Skeletal muscle cell (primary cell): ENCODE measurements at places on chromosomes 5 and 9.
A peak's percentile ranks its signal among the peaks of the same experiment; 100 is the strongest.

DNA sequence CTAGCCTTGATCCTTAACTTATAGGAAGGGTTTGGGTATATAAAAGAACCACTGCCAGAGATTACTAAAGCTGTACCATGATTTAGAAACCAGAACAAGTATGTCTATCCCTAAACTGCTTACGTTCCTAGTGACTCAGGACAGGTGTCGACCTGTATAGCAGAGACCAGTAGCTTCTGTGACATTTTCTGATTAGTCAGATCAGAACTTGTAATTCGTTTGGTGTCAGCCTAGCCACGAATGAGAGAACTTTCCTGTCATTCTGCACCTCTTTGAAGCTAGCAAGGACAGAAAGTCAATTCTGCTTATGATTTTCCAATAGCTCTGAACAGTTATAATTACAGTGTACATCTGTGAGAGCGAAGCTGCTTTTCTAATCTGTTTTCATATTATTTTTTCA lies 39.5 kb downstream of the PRKACG start:
- DNase-seq = no peak

GRCh38 chr9:136552117-136552703 lies 6.4 kb upstream of the NOTCH1 start:
- DNase-seq = peak; percentile 35

GRCh38 chr5:104325356-104325755 lies 762.8 kb upstream of the NUDT12 start:
- no peak for DNase-seq

- no peak for DNase-seq
Observed at GRCh38 chr9:135154050-135154615, 66.7 kb downstream of the OLFM1 start.

GRCh38 chr5:52709167-52709925 lies 78.4 kb upstream of the ITGA1 start:
- peak; percentile 43 for DNase-seq

DNA sequence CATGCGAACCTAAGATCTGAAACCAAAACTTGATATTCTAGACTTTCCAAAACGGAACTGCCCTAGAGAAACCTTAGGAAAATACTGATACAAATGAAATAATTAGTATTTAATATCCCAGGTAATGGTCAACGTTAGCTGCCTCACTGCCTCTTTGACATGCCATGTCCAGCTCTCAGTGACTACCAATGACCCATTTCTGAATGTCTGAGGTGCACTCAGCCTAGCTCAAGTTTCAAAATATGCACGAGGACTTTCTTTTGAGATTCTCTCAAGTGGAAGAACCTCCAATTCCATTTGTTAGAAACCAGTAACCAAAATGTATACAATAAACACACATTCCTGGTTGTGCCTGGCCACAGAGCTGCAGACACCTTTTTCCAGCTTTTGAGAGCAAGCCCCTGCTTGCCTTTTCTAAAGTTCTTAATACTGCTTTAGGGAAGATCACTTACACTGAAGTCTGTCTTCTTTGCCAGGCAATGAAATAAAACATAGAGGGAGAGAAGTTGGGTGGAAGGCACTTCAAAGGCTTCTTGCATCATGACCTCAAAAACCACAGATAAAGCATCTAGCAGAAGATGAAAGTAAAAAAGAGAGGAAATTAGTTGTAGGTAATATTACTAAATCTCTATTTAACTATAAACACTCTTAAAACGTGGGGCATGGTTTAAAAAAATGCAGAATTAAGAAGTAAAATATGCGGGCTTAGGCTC lies 87.9 kb downstream of the MRPS27 start:
- DNase-seq = no peak

DNA sequence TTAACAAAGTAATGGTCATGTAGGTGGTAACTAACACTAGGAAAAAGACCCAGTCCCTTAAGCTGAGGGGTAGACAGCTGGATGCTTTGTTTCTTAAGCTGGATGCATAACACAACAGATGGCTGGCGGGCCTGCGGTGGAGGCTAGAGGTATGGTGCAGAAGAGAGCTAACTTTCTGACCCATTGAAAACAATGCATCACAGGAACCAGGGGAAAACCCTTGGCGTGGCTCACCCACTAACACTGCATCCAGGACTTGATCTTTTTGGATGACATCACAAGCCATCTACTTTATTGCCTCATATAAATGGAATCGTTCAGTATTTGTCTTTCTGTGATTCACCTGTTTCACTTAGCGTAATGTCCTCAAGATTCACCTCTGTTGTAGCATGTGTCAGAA lies 138.7 kb downstream of the AUH start:
- DNase-seq = no peak

DNA sequence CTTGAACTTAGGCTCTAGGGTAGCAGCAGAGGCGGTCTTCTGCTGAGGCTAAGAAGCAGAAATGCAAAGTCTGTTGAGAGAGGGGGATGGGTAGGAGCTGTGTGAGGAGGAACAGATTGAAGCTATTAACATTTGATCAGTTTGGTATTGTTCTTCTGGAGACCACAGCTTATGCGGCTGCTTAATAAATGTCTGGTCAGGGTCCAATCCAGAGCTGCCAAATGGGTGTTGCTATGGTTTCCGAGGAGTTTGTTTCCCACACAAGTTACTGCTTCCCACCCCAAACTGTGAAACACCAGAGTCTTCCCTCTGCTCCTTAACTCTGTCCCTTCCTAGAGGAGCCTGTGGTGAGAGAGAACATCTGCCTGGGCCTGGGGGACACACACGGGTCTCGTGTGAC lies 142.2 kb upstream of the KLF4 start:
- no peak for DNase-seq

- no peak for DNase-seq
Observed at GRCh38 chr5:125536582-125536981, 790.1 kb upstream of the ZNF608 start.

DNA sequence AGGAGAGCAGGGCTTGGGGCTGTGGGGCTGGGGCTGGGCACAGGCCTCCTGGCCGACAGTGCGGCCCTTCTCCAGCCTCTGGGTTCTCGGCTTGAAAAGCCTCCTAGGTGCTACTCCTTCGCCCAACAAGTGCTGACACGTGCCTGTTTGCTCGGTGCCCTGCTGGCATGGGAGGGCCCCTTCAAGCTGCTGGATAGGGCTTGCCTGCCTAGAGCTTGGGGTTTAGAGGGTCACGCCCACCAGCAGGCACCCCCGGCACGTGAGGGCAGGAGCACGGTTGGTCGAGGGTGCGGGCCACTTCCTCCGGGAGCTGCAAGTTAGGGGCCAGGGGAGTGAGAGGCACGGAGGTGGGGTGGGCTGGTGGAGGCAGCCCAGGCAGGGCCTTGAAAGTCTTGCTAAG lies 106.2 kb downstream of the RXRA start:
- DNase-seq = no peak

DNA sequence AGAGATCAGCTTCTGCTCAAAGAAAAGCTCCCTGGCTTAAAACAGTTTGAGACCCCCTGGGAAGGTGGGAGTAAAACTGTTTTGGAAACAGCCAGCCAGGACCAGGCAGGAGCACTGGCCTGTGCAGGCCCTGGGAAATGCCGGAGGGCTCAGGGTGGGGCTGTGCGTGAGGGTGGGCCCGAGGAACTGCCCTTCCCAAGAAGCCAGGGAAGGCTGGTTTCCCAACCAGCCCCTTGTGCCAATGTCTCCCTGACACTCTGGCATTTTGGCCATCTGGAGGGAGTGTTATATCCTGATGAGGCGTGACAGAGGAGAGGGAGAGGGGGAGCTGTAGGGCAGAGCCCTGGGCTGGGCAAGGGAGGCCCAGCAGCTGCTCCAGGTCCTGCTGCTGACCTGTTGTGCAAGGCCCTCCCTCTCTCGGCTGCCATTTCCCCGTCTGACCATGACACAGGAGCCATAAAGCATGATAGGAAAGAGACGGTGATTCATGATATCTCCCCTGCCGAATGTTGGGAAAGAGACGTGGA lies 16.1 kb downstream of the OLFML2A start:
- DNase-seq = peak; percentile 72

DNA sequence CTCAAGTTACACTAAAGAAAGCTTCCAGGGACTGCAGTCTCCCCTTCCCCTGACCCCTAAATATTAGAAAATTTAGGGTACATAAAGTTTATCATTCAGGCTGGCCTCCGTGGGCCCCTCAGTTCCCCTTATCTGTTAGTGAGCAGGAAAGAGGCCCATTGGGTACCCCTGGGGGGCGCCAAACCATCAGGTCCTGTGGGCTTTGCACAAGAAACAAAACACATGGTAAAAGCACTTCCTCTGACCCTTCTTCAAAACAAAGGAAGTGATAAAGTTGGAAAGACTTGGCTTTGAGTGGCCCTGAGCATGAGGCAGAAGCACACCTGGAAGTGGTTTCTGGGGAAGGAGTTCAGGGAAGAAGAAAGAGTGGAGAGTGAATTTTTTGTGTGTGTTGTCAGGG lies 213.0 kb downstream of the SMARCA2 start:
- no peak for DNase-seq

GRCh38 chr5:127564002-127564769 lies 46.7 kb downstream of the PRRC1 start:
- DNase-seq = peak; percentile 11

DNA sequence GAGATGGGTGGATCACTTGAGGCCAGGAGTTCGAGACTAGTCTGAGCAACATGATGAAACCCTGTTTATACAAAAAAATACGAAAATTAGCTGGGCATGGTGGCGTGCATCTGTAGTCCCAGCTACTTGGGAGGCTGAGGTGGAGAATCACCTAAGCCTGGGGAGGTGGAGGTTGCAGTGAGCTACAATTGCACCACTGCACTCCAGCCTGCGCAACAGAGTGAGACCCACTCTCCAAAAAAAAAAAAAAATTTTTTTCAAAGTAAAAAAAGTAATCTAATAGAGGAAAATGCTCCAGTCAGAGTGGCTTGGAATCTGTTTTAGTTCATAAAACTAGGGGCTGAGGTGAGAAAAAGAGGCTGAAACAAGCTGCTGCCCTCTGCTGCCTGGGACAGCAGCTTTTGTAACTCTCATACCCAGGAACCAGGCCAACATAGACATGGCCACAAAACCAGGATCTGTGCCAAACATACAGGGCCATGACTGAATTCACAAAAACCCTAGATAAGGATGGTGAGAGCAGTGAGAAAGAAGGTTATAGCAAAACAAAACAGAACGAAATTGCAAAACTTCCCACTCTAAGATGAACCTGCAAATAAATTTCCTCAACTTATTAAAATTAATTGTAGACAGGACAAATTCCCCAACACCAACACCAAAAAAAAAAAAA lies 13.1 kb upstream of the DCAF12 start:
- peak; percentile 78 for DNase-seq

DNA sequence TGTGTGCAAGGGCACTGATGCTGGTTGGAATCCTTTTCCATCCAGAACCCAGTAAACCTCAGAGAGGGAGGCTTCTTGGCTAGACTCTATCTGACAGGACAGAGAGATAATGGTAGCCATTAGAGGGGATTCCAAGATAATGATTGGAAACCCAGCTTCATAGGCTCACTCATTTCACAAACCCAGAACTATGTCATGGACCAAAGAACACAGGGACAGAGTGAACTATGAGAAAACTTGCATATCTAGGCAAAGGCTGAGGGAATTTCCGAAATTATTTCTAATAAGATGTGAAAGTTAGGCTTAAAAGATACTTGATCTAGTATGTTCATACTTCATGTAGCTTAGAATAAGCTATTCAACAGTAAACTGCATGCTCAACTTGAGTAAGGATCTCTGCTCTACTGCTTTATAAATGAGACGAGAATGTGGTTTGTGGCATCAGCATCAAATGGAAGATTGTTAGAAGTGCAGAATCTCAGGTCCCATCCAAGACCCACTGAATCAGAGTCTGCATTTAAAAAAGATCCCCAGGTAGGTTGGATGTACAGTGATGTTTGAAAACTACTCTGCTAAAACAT lies 261.4 kb downstream of the DMRT2 start:
- DNase-seq = no peak

- no peak for DNase-seq
Observed at GRCh38 chr5:123037104-123037418, 536 bp upstream of the PPIC start.

DNA sequence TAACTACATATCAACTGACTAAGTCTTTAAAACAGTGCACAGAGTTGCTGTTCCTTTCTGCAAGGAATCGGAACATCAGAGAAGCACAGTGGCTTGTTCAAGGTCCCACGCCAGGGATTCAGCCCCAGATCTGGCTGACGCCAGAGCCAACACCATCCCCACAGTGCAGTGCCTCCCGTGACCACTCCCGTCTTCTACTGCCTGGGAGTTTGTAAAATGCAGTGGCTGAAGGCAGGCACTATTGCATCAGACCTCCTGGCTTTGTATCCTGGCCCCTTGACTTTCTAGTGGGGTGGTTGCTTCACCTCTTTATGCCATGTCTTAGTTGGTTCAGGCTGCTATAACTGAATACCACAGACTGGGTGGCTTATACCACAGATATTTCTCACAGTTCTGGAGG lies 131.0 kb downstream of the NSG2 start:
- no peak for DNase-seq

DNA sequence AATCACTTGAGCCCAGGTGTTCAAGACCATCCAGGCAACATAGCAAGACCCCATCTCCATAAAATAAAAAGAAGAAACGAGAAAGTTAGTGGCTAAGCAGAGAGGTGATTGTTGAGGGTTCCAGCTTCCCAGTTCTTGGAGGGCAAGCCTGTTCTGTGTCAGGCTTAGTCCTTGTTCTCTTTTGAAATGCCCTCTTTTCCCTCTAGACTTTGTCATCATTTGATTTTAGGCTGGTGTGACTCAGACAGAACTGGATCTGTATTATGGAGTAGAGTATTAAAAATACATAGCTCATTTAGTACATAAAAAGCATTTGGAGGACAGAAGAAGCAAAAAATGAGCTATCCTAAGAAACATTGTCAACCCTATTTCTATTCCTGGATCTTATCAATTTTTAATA lies 159.4 kb downstream of the CD180 start:
- DNase-seq = no peak

- DNase-seq = no peak
Observed at GRCh38 chr9:114117996-114118830, 19.1 kb upstream of the KIF12 start.

GRCh38 chr5:173736923-173737412 lies 120.5 kb upstream of the BOD1 start:
- no peak for DNase-seq

- no peak for DNase-seq
Observed at GRCh38 chr5:155504606-155505005, 491.1 kb downstream of the KIF4B start.

GRCh38 chr9:30579810-30580209 lies 1804.6 kb upstream of the ACO1 start:
- DNase-seq = no peak
